ENCODE measurements at places on chromosomes 4 and X. TPM values are rescaled to one million over a fixed set of nuclear protein-coding genes. Genes with fewer than 3 reads are reported as not detected.

GRCh38 chr4:180618396-180618795, 1624.8 kb upstream of the TENM3 start:
- DNase-seq: no peak

GRCh38 chrX:65712005-65712806, 44.8 kb downstream of the MSN start:
- DNase-seq: no peak

DNA sequence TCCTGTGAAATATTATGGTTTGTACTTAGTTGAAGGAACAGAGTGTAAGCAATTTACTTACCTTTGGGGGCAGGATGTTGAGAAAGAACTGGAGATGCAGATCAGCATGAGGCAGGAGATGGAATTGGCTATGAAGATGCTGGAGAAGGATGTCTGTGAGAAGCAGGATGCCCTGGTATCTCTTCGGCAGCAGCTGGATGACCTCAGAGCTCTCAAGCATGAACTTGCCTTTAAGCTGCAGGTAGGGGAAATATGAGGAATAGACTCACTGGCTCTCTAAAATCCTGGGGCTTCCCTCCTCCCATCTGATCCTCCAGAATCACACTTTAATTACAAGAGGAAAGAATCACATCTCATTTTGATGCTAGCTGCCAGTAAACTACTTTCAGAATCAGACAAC, 51.0 kb downstream of the GRSF1 start:
- DNase-seq: no peak

GRCh38 chr4:111979921-111980320, 165.3 kb upstream of the FAM241A start:
- no peak for DNase-seq

- no peak for DNase-seq
Measured at GRCh38 chr4:145904413-145905177, 34.0 kb downstream of the ZNF827 start.

- no peak for DNase-seq
Measured at GRCh38 chrX:7746856-7747255, 96.1 kb upstream of the VCX start.

DNA sequence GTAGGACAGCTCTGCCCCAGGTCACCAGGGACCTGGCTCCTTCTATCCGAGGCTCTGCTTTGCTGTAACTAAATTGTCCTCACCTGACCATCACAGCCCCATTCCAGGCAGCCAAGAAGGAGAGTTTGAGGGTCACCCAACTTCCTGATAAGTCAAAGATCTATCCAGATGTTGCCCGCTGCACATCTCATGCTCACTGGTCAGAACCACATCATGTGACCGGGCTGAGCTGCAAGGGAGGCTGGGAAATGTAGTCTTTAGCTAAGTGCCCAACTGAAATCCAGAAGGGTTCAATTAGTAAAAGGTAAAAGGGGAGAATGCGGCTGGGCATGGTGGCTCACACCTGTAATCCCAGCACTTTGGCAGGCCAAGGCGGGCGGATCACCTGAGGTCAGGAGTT, 18.4 kb downstream of the HMX1 start:
- no peak for DNase-seq

- DNase-seq: no peak
Measured at GRCh38 chr4:40991908-40992307, 222.4 kb downstream of the APBB2 start.

DNA sequence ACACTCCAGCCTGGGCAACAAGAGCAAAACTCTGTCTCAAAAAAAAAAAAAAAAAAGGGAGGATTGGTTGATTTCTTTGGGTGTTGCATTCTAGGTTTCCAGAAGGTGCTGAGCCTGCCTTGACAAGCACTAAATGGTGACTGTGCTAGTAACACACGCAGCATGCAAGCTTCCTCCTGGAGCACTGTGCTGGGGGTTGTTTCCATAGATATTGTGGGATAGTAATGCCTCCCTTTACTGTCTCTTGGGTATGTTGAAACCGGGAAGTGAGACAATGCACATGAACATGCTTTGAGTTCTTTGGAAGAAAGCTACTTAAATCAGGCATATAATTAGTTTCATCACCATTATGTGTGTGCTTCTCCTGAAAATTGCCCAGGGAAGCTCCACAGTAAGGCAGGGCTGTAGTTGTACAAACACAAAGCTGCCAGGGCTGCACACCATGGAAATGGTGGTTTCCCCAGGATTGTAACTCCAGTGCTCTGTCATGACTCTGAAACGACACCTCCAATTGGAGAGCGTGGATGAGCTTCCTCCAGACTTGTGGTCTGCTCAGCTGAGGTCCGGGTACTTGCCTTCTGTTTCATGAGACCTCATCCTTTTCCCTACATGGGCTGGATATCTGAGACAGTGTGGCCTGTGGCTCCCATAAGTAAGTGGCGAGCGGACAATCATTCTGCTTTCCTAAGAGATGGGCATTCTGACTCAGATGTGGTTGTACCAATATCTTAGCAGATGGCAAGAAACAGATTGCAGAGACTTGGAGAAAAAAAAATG, 31.5 kb upstream of the STOX2 start:
- DNase-seq: no peak

DNA sequence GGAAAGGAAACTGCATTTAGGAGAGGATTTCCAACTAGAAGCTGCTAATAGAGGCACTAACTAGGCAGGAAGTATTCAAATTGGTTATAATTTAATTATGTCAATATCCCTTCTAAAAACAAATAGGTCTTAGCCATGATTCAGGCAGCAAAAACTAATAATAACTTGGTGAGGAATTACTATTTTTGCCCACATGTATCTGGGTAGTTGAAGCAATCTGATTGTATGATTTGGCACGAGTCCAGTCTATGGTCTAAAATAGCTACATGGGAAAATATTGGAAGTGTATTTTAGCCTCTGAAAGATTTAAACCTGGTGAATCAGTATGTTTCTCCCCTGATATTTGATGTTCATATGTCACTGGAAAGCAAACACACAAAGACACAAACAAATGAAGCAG, 62.2 kb downstream of the MFAP3L start:
- no peak for DNase-seq

DNA sequence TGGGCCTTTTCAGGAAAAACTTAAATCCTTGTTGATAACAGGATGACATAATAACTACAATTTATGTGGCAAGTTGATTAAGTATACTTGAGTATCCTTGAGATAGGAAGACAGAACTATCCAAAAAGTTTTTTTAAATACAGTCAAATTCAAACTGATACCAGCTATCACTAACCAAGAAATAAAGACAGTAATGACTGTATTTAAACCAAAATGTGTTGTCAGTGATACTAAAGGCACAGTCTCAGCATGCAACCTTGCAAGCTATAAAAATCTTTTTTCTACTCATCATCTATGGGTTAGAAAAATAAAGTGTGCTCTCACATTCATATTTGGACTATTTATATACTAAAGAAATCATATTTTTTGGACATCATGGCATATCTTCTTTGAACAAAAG, 64.7 kb downstream of the PAPSS1 start:
- no peak for DNase-seq

DNA sequence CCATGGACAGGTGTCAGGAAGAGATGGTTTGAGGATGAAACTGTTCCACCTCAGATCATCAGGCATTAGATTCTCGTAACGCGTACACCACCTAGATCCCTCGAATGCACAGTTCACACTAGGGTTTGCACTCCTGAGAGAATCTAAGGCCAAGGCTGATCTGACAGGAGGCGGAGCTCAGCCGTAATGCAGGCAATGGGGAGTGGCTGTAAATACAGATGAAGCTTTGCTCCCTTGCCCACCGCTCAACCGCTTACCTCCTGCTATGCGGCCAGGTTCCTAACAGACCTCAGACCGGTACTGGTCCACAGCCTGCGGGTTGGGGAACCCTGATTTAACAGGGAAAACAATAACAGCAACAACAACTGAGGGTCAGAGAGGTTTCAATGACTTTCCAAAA, 2.0 kb upstream of the TEC start:
- DNase-seq: no peak

GRCh38 chrX:479273-479981, 92.7 kb upstream of the PPP2R3B start:
- DNase-seq: no peak

DNA sequence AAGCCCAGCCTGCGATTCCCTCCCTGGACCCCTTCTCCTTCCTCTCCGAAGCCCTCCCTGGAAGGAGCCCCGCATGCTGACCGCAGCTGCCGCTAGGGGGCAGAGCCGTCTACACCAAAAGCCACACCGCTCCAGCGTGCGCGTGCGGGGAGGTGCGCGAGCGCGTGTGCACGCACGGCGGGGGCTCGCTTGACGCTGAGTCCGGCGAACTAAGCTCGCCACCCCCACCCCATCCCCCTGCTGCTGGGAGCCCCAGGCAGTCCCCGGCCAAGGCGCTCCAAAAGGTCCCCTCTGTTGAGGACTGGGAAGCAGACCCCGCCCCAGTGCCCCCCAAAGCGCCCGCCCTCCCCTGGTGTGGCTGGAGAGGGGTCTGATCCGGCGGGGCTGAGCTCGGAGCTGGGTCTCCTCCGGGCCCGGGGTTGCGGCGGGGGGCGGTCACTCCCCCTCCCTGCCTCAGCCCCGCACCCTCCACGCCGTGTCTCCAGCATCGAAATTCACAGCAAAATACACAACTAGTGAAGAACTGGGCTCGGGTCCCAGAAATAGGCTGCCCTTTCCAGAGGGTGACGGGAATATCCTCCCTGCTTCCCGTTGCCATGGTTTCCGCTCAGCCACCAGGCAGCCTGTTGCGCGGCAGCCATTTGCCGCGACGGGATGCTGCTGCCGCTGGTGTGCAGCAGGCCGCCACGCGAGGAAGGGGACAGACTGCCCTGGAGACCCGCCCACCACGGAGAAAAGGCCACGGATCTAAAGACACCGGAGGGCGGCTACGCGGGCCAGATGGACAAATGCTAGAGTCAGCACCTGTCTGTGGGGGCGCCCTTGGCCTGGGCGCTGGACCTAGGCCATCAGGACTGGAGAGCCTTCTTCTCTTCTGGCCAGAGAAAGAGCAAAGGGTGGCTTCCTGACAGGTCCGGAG, 11.2 kb upstream of the CCNQ start:
- DNase-seq: peak; percentile 79

DNA sequence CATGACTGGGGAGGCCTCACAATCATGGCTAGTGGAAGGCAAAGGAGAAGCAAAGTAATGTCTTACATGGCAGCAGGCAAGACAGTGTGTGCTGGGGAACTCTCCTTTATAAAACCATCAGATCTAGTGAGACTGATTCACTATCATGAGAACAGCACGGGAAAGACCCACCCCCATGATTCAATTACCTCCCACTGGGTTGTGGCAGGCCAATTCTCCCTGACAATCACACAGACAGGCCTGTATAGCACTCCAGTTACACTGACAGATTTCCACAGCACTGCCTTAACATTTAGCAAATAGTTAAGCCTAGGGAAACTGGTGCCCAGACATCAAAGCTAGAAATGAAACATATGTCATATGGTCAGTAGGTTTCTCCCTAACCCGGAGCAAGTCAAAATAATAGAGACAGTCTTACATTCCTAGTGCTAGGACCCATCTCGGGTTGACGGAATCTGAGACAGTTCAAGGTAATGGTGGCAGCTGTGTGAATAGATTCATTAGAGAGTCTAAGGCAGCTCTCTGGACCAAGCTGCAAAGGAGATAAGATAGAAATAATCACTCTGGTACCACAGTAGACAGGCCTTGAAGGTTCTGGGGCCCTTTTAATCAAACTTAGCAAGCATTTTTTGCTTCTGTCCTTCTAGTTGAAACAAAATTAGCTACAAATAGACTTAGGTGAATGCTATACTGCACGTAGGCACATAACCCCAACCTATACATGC, 9.4 kb upstream of the HERC5 start:
- DNase-seq: no peak

- no peak for DNase-seq
Measured at GRCh38 chrX:40298572-40299479, 201.1 kb upstream of the BCOR start.

GRCh38 chr4:186823989-186824388, 100.3 kb upstream of the FAT1 start:
- no peak for DNase-seq

GRCh38 chr4:3414421-3415279, 27.1 kb upstream of the HGFAC start:
- DNase-seq: no peak

DNA sequence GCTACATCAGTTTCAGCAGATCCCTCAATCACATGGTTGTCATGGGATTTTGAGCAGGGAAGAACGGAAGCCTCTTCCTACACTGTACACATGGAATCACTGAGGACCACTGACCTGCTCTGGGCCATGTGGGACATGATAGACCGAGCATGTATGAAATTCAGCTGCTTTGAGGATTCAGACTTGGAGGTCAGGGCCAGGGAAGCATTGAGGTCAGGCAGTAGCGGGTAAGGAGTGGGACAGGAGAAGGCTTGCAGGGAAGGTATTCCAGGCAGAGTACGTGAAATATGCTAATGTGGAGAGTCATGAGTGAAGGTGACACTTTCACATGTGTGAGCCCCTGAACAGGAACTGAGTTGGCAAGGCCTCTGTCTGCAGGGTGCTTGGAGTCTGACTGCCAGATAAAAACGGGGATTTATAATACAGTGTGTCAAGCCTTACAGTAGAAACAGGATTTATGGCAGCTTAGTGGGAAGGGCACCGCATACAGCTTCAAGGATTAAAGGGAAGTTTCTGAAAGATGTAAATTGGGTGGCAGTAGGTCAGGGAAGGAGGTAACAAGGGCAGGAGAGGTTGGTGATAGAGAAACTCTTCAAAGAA, 111.7 kb downstream of the STK32B start:
- DNase-seq: no peak

GRCh38 chr4:8356856-8357255, 83.7 kb downstream of the ACOX3 start:
- DNase-seq: peak; percentile 19

DNA sequence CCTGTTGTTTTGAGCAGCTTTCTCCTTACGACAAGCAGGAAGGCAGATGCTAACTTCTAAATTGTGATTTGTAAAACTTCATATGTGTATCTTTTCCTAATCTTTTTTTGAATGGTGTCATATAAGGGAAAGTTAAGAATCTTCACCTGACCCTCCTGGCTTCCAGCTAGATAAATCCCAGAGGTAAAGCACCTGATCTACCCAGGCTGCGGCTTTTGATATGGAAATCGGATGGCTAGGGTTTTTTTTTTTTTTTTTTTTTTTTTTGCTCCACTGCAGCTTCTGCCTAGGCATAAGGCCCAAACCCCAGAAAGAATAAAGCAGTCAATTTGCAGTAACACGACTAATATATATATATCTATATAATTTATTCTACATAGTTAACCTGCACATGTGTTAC, 10.0 kb downstream of the MAB21L2 start:
- no peak for DNase-seq

- DNase-seq: no peak
Measured at GRCh38 chrX:18707426-18708049, at the start of gene PPEF1. Gene PPEF1, plus strand, starts transcription at chrX:18707645. Its CDS starts 136 bp downstream, at chrX:18707781.

The RBM46 gene
- total RNA-seq: 0.11 TPM

The KDR gene
- total RNA-seq: 7.9 TPM

The P2RY8 gene
- 0.42 TPM for total RNA-seq

The TMEM31 gene
- not detected for total RNA-seq

The GPRIN3 gene
- total RNA-seq: 7.3 TPM
